ENCODE measurements at places on chromosomes 1 and 21. TPM values are rescaled to one million over a fixed set of nuclear protein-coding genes. Genes with fewer than 3 reads are reported as not detected.

DNA sequence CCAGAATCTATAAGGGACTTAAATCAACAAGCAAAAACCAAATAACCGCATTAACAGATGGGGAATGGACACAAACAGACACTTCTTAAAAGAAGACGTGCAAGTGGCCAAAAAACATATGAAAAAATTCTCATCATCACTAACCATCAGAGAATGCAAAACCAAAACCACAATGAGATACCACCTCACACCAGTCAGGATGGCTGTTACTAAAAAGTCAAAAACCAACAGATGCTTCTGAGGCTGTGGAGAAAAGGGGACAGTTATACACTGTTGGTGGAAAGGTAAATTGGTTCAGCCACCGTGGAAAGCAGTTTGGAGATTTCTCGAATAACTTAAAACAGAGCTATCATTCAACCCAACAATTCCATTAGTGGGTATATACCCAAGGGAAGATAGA lies 124.9 kb upstream of the OLIG2 start:
- DNase-seq: no peak

- DNase-seq: no peak
These were observed 66.5 kb upstream of the ERRFI1 start for GRCh38 chr1:8092657-8093056.

DNA sequence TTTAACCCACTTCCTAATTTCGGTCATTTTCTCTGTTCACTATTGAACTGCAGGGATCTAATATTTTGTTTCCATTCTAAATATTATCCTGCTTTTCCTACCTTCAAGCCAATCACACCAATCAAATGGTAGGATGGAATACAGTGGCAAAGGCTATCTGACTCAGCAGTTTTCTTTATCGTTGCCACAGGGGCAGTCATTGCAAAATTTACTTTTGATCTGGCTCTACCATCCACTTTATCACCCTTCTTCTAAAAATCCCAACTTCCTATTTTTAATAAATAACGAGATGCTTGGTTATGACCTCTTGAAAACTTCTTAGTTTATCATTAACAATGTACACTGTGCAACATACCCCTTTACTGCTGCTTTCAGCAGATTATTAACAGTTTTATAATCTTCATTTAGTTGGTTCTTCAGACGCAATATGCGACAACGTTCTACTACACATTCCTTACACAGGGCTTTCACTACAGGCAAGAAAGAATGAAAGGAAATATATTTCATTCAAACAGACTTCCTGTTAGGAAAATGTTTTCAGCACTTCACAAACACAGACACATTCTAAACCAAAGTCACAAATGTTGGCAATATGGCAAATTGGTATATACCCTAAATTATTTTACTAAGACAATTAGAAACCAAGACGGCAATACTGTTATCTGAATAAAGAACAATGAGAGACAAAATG lies 52.3 kb upstream of the RAP1GAP start:
- no peak for DNase-seq

GRCh38 chr1:97845805-97846204 lies 75.0 kb downstream of the DPYD start:
- no peak for DNase-seq

- DNase-seq: no peak
These were observed 32.9 kb upstream of the VAV3 start for GRCh38 chr1:107997866-107998265.

DNA sequence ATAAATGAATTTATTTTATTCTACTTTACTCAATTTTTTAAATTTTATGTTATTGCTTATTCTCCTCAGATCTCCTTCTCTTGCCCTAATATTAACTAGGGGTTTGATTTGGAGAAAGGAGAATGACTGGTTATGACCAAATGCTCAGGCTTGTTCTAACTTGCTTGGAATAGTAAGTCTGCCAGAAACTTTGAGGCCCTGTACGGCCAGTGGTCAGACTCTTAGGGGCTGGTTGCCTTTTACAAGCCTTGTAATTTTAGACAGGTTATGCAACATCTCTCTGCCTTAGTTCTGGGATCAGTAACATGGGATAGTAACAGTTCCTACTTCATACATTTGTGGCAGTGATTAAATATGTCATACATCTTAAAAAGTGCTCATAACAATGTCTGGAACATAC lies 279.5 kb downstream of the DUSP10 start:
- no peak for DNase-seq

GRCh38 chr1:37338658-37339057 lies 135.7 kb upstream of the ZC3H12A start:
- DNase-seq: no peak

GRCh38 chr1:93304716-93305138 lies 41.0 kb upstream of the DR1 start:
- no peak for DNase-seq

INAVA gene
- total RNA-seq: 3.8 TPM

RSPO1 gene
- total RNA-seq: not detected

FAM72D gene
- total RNA-seq: 0.44 TPM

KCNK1 gene
- total RNA-seq: 0.24 TPM

Measured in chondrocyte (in vitro differentiated cells).